NAMALWA (cell line): ENCODE measurements at places on chromosomes 3 and 15.

- no peak for DNase-seq
These were observed 27.9 kb downstream of the AADAC start for GRCh38 chr3:151841801-151842200.

GRCh38 chr3:150956376-150956775, 16.2 kb downstream of the CLRN1 start:
- no peak for DNase-seq

- no peak for DNase-seq
These were observed 89.9 kb upstream of the MITF start for GRCh38 chr3:69649120-69650065.

DNA sequence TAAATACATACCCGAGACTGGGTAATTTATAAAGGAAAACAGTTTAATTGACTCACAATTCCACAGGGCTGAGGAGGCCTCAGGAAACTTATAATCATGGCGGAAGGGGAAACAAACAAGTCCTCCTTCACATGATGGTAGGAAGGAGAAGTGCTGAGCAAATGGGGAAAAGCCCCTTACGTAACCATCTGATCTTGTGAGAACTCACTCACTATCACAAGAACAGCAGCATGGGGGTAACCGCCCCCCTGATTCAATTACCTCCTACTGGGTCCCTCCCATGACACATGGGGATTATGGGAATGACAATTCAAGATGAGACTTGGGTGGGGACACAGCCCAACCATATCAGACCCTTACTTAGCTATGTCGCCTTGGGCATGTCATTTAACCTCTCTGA, 27.7 kb downstream of the SCG3 start:
- no peak for DNase-seq

DNA sequence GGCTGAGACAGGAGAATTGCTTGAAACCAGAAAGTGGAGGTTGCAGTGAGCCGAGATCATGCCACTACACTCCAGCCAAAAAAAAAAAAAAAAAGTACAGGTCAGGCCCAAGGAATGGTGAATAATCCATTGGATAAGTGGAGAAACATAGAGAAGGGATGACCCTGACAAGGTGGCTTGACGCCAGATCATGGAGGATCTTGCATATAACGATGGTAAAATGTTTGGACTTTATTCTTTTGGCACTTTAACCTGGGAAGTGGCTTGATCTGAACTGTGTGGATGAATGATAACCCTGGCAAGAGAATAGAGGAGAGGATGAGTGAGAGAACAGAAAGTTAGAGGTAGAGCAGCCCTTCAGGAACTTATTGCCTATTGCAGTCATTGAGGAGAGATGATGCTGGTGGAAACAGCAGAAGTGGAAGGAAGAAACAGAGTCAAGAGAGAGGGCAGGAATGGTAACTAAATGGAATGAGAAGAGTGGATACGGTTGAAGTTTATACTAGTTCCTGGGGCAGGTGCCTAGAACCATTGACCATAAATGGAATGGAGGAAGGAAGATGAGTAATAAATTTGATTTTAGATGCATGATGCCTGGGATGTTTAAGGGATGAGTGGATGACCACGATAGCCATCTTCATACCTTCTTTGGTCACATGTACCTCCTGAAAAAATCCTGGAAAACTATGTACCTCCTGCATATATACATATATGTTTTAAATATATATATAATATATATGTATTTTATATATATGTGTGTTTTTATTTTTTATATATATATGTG, 57.8 kb downstream of the BLM start:
- no peak for DNase-seq

GRCh38 chr3:128486681-128487537, 6.1 kb downstream of the GATA2 start:
- DNase-seq = no peak

DNA sequence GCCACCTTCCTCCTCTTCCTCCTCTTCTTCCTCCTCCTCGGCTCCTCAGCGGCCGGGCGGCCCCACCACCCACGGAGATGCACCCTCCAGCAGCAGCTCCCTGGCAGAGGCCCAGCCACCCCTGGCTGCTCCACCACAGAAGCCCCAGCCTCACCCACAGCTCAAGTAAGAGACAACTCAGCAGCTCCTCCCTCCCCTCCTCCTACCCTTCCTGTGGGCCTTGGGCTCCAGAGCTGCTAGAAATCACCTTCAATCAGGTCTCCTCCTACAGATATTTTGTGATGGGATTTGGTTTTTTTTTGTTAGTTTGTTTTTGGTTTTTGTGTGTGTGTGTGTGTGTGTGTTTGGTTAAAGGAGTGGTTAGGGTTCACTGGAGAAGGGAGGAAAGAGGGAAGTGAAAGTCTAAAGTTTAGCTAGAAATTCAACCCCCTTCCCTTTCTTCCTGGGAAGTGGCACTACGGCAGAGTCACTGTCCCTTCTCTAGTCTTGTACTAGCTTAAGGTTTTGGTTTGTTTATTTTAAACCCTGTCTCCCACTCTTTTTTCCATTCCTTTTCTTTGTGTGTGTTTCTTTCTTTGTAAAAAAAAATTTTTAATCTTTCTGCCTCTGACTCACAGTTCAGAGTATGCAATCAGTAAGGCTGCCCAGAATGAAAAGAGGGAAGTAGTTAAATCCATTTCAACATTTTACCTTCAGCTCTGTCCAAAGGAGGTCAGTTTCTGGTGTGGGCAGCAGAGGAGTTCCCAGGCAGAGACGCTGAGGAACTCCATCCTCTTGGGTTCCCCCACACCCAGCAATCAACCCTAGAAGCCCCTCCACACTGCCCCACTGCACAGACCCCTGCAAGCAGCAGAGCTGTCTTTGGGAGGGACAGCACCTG, 29.0 kb upstream of the TIMP4 start:
- DNase-seq = peak; percentile 60

DNA sequence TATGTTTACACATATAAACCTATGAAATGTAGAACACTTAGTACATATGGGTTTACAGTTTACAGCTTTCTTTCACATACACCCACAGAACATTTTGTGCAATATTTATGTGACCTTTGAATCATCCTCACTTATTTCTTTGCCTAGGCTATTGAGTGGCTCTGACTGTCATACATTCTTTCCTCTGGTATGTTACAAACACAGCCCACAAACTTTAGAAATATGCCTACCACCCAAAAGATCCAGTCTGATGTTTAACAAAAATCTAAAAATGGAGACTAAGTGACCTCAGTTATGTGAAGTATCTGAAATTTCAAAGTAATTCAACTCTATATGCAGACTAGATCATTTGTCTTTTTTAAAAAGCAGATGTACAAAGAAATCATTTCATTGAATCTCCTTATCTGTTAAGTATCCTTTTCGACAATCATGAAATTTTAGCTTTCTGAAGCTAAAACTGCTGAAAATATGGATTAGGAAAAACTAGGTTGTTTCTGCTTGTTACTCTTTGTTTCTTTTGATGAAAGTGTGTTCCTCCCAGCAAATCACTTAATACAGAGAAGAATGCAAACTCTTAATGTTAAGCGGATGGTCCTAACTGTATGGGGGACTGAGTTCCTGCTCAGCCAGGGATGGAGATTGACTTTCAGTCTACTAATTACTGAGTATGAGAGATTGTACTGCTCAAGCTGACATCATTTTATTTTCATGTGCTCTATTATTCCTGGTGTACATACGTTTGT, 27.7 kb downstream of the CCDC54 start:
- no peak for DNase-seq

GRCh38 chr3:127886231-127886955, 28.6 kb upstream of the KBTBD12 start:
- no peak for DNase-seq

- DNase-seq = no peak
These were observed 85.1 kb downstream of the NUP210 start for GRCh38 chr3:13335059-13335458.

DNA sequence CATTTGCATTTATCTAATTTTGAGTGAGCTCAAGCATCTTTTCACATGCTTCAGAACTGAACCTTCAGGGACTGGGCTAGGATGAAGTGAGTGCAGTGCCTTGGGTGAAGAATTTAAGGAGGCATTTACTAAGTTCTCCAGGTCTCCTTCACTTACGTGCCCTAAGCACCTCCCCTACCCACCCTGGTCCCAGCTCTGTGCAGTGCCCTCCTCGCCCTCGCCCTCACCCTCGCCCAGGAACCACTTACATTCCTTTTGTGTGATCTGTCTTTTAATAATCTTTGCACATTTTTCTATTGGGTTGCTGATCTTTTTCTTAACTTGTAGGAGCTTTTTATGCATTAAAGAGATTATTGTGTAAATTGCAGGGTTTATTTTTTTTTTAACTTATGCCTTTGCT, 322.6 kb downstream of the THSD4 start:
- DNase-seq = no peak

- no peak for DNase-seq
These were observed 33.3 kb downstream of the RYR3 start for GRCh38 chr15:33344111-33344510.

GRCh38 chr3:190073264-190074008, 47.3 kb downstream of the P3H2 start:
- DNase-seq = no peak

- no peak for DNase-seq
These were observed 451.5 kb upstream of the PPP2R3A start for GRCh38 chr3:135514060-135514448.

DNA sequence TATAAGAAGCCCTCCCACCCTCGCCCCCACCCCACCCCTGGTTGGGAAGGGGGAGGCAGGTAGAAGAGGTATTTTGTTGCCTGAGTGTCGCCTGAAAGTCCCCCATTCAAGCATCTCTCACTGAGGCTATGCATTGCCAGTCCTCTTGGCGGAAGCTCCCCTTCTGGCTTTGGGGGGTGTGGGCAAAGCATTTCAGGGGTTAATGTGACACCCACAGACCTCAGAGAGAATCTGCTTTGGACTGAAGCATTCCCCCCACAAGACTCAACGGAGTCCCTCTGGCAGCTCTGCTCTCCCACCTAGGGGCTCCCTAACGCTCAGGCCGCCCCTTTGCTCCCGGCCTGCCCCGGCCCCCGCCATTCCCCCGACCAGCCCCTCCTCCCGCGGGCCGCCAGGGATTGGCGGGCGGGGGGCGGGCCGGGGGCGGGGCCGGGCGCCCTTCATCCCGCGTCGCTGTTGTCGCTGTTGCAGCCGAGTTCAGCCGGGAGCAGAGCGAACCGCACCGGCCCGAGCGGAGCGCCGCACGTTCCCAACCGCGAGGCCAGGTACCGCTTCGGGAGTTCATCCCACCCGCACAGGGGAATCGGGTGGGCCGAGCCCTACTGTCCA, at the start of gene SLC38A3:
Gene SLC38A3, plus strand, starts transcription at position 468 of the 609 bp plus-strand sequence. CDS start 8,929 bp downstream, outside the sequence.
- no peak for DNase-seq

GRCh38 chr3:155488671-155489070, 195.2 kb upstream of the STRIT1 start:
- no peak for DNase-seq

GRCh38 chr3:24662449-24663345, 168.0 kb upstream of the THRB start:
- no peak for DNase-seq

DNA sequence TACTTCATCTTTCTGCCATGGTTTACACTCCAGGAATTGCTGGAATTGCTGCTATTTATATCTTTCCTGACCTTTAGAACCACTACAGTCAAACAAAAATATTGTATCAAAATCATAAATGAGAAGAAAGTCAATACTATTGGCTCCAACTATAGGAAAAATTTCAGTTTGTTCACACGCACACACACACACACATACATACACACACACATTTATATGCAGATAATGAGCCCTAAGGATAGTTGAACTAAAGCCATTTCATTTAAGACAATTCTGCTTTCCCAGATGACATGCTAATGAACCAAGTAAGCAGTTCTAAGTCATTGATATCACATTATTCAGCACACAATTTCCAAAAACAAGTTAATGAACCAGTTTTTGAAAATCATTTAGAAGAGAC, 627.3 kb downstream of the PLOD2 start:
- no peak for DNase-seq

DNA sequence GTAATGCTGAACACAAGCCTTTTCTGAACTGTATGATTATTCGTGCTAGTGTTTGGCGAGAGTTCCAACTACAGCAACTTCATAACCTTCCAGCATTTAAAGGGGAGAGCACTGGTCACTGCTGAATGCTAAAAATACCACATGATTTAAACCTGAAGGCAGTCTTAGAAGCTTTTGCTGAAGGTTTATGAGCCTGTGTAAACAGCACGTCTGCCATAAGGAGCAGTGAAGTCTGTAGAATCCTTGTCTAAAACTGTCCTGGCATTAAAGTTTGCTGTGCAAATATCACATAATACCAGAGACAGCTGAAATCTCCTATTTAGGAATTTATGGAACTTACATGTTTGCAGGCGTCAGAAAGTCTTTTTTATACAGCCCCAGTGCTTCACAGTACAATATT, 5.9 kb downstream of the SATB1 start:
- DNase-seq = no peak

DNA sequence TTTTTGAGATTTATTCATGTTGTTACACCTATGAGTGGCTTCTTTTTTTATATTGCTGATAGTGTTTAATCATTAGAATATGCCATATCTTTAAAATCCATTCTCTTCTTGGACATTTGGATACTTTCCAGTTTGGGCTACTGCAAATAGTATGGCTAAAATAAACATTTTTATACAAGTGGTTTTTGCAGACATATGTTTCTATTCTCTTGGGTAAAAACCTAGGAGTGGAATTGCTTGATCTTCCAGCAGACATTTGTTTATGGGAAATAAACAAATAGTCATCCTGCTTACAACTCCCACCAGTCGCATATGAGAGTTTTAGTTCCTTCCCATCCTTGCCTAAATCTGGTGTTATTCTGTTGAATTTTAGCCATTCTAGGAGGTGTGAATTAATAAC, 193.1 kb downstream of the ALCAM start:
- DNase-seq = no peak

GRCh38 chr15:29272219-29272618, 2.6 kb upstream of the NSMCE3 start:
- DNase-seq = no peak

DNA sequence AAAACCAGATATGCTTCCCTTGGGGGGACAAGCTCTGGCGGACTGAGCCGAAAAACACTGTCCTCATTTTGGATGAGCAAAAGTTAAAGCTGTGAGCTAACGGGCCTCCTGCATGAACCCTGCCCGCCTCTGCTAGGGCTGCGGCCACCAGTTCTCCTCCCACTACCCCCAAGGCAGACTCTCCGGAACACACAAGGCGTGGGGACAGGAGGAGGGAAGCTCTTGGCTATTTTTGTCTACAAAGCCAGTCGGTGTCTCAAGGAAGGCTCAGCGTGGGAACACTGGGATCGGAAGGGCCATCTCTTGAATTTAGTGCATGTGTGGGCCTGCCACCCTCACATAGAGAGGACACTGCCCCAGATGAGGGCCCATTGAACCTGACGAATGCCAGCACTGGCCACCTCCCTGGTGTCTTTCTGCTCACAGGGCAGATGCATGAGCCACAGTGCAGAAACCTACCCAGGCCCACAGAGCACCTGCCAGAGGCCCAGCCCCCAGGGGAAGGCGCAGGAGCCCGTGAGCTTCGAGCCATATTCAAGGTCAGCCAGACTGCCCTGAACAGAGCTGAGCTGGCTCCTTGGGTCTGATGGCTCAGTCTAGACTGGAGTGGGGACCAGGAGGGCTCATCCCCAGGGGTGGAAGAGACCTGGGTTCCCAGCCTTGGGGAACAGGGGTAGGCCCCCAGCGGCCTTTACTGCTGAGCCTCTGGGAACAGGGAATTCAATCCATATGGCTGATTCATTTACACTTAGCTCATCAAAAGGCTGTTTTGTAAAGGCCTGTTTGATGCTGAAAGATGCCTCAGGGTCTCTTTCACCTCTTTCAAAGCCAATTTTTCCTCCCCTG, 38.3 kb downstream of the HCN4 start:
- no peak for DNase-seq

GRCh38 chr3:164040991-164041390, 1037.3 kb downstream of the SI start:
- DNase-seq = no peak

GRCh38 chr3:86244905-86245304, 746.0 kb downstream of the VGLL3 start:
- no peak for DNase-seq
